Fibroblast of skin of left biceps (primary cell): ENCODE measurements at places on chromosomes 2 and 18.

- DNase-seq, result no peak
Measured at GRCh38 chr2:209696836-209697711, 74.6 kb upstream of the UNC80 start.

GRCh38 chr18:2898186-2898640 is 51.4 kb downstream of the EMILIN2 start:
- DNase-seq, result no peak

GRCh38 chr2:182368446-182368845 is 58.4 kb downstream of the PDE1A start:
- no peak for DNase-seq

DNA sequence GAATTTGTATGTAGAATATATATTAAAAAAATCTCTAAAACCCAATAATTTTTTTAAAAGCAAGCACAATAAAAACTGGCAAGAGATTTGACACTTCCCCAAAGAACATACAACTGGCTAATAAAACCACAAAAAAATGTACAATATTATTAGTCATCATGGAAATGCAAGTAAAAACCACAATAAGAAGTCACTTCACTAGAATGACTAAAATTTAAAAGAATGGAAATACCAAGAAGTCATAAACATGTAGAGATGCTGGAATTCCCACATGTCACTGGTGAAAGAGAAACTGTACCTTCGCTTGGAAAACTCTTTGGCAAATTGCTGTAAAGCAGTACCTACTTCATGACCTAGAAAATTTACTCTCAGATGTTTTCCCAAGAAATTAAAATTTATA is 43.4 kb upstream of the KYNU start:
- no peak for DNase-seq

DNA sequence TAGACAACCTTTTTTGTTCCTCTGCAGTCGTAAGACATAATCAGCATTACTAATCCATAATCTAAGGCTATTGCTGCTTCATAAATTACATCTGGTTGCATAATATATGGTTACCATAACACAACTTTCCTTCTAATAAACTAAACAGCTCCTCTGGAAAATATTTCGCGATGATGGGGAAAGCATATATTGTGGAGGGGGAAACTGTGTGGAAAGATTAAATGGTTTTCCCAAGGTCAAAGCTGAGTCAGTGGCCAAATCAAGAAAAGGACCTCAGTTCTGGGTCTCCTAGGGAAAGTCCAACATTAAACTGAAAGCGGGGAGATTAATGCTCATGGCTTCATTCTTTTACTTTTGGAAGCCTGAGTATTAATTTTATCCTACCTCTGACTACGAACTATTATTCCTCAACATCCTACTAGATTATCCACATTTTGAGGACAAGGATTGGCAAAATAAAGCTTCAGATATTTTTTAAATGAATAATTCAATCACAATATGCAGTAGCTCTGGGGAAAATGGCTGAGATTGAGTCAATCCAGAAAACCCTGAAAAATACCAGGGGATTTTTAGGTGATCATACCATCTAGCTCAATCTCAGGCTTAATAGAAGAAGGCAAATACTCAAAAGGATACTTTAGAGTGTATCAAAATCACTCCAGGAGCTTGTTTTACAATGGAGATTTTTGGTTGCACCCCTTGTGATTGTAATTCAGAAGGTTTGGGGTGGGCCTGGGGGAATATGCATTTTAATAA is 33.8 kb upstream of the STK17B start:
- no peak for DNase-seq

DNA sequence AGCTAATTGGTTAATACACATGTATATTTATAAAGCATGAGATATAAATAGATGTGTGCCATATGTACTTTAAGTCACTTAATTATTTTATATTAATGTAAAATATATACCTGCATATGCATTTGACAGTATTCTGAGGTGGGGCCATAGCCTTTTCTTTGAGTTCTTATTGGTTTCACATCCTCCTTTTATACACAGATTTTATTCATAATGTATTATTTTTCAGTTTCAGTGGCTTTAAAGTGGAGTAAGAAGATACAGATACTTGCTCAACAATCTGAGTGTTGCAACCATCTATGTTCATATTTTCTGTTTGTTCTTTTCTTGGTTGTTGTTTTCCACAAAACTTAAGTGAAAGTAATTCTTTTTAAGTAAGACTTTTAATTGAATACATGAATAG is 436.5 kb downstream of the RND3 start:
- no peak for DNase-seq

GRCh38 chr2:214376618-214377285 is 34.1 kb upstream of the VWC2L start:
- no peak for DNase-seq
